ENCODE measurements at places on chromosomes 4 and X. TPM values are rescaled to one million over a fixed set of nuclear protein-coding genes. Genes with fewer than 3 reads are reported as not detected.

AMELX gene
- total RNA-seq = not detected

FAT4 gene
- total RNA-seq = 0.20 TPM

FAM3A gene
- 16.5 TPM for total RNA-seq

ERAS gene
- total RNA-seq = not detected

SPANXN3 gene
- total RNA-seq = not detected

TMPRSS11D gene
- total RNA-seq = not detected

RBMX gene
- total RNA-seq = 273 TPM

HSPA4L gene
- total RNA-seq = 3.5 TPM

SOWAHB gene
- total RNA-seq = not detected

REST gene
- total RNA-seq = 20.0 TPM

CENPVL1 gene
- not detected for total RNA-seq

Measured in RPMI7951 (cell line).